ENCODE measurements at places on chromosomes 1 and 21. TPM values are rescaled to one million over a fixed set of nuclear protein-coding genes. Genes with fewer than 3 reads are reported as not detected.

- peak; percentile 7 for DNase-seq
- no peak overlapping the region for H3K4me3 ChIP-seq
- H3K27ac ChIP-seq: no peak overlapping the region
- H3K4me1 ChIP-seq: no peaks in the 10 kb centered on the region
These were observed 115.7 kb downstream of the SLC30A10 start for GRCh38 chr1:219812491-219813203.

DNA sequence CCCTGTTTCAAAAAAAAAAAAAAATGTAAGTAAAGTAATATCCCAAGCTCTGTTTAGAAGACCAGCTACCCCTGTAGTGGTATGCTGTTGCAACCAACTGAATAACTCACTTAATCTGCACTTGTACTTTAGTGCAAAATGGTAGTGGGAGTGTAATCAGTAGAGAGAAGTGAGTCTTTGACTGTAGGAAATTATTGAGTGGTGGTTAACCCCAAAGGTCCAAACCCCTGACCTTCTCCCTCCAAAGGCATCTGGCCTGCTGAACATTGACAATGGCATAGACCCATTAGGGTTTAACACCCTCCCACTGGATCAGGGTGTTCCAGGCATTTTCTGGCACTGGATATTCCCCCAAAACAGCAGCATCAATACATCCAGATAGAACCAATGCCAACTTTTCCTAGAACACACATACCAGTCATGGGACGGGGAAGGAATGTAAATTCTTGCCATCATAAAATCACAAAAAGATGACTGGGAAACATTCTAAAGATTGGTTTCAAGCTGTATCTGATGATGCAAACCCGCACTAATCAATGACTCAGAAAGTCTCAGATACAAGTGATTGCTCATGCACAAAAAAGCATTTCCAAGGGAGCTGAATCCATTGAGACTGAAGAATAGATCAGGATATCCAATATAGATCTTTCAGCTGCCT, 110.3 kb downstream of the MRPL39 start:
- no peaks in the 10 kb centered on the region for H3K27me3 ChIP-seq
- H3K27ac ChIP-seq: no peak overlapping the region
- no peaks in the 10 kb centered on the region for H3K36me3 ChIP-seq
- no peaks in the 10 kb centered on the region for H3K4me1 ChIP-seq
- no peak overlapping the region for H3K4me3 ChIP-seq

DNA sequence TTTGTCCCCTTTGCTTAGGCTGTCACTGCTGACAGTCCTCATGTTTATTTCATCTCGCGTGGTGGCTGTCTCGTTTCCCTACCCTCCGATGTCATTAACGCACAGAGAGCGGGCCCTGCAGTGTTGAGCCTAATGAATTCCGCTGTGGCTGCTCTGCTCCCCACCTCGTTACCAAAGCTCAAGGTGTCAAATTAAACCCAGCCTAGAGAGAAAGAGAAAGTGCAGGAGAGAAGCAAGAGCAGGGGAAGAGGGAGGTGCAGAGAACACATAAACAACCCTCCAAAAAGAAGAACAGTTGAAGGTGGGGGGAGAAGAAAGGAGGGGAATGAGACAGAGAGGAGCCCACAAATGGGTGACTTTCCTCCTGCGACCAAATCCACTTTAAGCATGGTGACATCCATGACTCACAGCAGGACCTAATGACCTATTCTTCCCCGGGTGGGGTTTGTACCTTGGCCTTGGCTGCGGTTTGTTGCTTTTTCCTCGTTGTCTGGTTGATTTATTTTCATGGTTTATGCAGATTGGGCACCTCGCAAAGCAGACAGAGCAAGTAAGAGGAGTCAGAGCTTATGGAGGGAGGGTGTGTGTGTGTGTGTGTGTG, 92.5 kb downstream of the PBX1 start:
- no peaks in the 10 kb centered on the region for H3K36me3 ChIP-seq
- peak overlapping the region; percentile 62 for H3K27ac ChIP-seq
- DNase-seq: peak; percentile 75
- no peak overlapping the region for H3K4me3 ChIP-seq
- H3K4me1 ChIP-seq: peaks cover 66% of the 10 kb centered on the region
- H3K27me3 ChIP-seq: no peaks in the 10 kb centered on the region

DNA sequence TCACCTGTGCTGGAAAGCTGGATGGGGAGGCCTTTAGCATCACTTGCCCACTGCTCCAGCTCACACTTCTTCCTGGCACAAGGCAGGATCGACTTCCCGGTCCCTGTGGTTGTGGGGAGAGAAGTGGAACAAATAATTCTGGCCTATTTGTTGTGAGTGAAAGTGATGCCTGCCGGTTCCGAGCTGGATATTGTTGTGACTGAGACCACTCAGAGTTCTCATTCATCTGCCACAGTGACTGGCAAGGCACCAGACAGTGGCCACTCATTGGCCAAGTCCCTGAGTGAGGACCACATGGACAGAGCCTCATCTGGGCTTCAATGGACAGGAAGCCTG, 191.9 kb downstream of the PTPRU start:
- H3K4me1 ChIP-seq: no peaks in the 10 kb centered on the region
- no peaks in the 10 kb centered on the region for H3K36me3 ChIP-seq
- no peak for DNase-seq
- no peak overlapping the region for H3K4me3 ChIP-seq

- DNase-seq: no peak
- H3K27ac ChIP-seq: no peak overlapping the region
- no peaks in the 10 kb centered on the region for H3K36me3 ChIP-seq
These were observed 784.5 kb downstream of the BRINP3 start for GRCh38 chr1:189693140-189693539.

DNA sequence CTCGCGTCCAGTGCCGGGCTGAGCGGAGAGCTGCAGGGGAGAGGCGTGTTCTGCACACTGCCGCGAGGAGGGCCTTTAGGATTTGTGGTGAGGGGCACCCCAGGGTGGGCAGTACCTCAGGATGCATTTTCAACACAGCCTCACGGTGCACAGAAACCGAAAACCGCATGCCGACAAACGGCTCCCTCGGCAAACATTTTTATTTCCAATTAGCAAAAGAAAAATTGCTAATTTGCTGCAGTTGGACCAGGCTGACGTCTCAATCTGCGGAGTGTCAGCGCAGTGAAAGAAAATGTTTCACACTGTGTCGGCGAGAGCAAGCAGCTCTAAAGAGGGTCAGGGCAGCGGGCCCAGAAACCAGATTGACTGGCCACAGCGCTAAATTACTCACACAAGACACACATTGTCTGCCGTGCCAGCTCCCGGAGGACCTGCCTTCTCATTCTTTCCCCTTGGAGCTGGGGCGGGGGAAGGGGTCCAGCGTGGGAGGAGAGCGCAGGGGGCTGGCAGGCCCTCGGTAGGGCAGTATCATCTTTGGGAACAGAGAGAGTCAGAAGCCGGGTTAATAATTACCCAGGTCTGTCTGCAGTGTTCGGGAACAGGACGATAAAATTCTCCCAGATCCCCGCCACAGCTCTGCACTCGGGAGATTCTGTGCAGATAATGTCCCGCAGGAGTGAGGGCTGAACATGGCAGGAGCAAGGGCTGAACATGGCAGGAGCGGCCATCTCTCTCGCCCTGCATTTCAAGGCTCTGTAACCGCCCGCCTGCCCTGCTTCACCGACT, 150.2 kb downstream of the PRDM16 start:
- DNase-seq: peak; percentile 36
- H3K27ac ChIP-seq: no peak overlapping the region
- H3K36me3 ChIP-seq: no peaks in the 10 kb centered on the region
- H3K4me3 ChIP-seq: no peak overlapping the region

DNA sequence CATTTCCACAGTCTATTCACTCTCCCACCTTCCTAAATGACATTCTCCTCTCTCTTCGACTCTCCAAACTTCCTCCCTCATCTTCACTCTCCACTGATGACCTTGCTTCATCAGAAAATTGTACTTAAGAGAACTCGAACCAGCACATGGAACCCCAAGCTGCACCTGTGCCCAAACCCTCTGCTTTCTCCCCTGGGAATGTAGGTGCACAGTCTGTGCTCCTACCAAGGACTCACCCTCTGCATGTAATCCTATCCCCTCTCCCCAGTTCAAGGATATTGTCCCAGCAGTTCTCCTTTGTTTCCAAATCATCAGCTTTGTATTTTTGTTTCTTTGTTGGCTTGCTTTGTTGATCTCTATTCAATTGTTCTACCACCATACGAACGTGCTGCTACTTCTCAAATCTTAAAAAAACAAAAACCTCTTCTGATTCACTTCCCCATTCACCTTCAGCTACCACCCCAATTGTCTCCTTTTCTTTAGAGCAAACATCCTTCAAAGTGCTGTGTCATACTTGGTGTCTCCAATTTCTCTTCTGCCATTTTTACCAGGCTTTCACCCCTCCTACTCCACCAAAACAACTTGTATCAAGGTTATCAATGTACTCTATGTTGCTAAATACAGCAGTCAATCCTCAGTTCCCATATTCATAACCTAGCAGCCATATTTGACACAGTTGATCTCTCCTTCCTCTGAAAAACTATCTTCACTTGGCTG, 26.8 kb downstream of the RAB3B start:
- peaks cover 8% of the 10 kb centered on the region for H3K27me3 ChIP-seq
- H3K4me3 ChIP-seq: no peak overlapping the region
- H3K27ac ChIP-seq: no peak overlapping the region
- no peak for DNase-seq

DNA sequence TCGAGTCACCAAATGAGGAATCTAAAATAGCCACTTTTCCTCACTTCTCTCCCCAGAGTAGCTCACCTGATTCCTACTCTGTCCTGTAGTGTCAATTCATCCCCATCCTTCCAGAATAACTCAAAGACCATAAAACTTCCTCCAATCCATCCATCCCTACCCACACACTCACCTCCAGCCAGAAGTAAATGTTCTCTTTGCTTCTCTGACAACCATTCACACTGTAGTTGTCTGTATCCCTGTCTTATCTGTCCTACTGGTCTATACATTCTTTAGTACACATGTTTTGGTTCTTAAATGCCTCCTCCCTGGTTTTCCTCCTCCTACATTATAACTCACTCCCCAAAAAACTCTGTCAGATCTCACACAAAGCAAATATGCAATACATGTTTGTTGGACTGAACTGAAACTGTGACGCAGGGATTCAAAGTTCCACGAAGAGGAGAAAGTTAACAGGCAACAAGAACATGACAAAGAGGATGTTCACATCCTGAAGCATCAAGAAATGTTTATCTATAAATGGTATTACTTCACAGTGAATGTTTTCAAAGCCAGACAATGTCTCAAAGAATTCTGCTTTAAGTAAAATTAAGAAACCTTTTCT, 11.0 kb downstream of the TP53BP2 start:
- DNase-seq: no peak
- H3K27ac ChIP-seq: peak overlapping the region; percentile 52
- H3K36me3 ChIP-seq: no peaks in the 10 kb centered on the region
- peaks cover 35% of the 10 kb centered on the region for H3K4me1 ChIP-seq
- no peaks in the 10 kb centered on the region for H3K27me3 ChIP-seq

DNA sequence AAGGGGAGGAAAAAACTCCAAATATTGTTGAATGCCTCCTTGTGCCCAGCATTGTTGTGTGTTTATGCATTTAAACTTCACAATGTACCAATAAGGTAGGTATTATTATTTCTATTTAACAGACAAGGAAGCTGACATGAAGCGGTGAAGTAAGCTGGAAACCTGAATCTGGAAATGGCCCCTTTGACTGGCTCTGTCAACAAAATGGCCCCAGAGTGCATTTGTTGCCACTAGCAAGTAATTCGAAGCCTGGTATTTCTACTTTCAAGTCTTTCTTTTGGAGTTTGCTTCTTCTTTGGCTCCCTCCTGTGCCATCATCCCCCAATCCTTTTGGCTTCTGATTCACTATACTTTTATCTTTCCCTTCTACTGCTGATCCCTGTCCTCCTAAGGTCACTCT, 23.1 kb downstream of the CRYZL1 start:
- H3K27ac ChIP-seq: no peak overlapping the region
- no peak overlapping the region for H3K4me3 ChIP-seq
- peaks cover 21% of the 10 kb centered on the region for H3K36me3 ChIP-seq
- DNase-seq: no peak
- no peaks in the 10 kb centered on the region for H3K4me1 ChIP-seq

DNA sequence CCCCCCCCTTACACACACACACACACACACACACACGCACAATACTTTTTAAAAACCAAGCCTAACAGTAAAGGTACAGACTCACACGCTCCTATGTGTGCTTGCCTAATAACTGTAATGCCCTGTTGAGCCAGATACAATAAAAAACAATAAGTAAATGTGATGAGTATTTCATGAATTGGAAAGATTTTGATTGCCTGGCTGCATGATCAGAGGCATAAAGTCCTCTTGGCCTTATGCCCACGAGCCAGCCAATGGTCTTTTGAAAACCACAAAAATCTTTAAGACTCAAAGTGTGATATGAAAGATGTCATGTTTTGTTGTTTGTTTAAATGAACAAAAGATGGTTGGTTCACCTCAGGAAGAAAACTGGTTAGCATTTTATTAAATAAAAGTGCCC, 441.9 kb upstream of the ZRANB2 start:
- no peak overlapping the region for H3K4me3 ChIP-seq
- no peaks in the 10 kb centered on the region for H3K4me1 ChIP-seq
- no peaks in the 10 kb centered on the region for H3K36me3 ChIP-seq
- no peak for DNase-seq

GRCh38 chr1:181202986-181203555, 114.6 kb downstream of the IER5 start:
- H3K36me3 ChIP-seq: no peaks in the 10 kb centered on the region
- DNase-seq: no peak
- H3K27ac ChIP-seq: no peak overlapping the region
- H3K4me3 ChIP-seq: no peak overlapping the region

- H3K4me1 ChIP-seq: peaks cover 5% of the 10 kb centered on the region
- peak overlapping the region; percentile 3 for H3K27ac ChIP-seq
- H3K27me3 ChIP-seq: no peaks in the 10 kb centered on the region
- DNase-seq: no peak
- no peak overlapping the region for H3K4me3 ChIP-seq
These were observed 185.0 kb downstream of the TGFBR3 start for GRCh38 chr1:91700771-91701471.

- no peak overlapping the region for H3K4me3 ChIP-seq
- no peak overlapping the region for H3K27ac ChIP-seq
- H3K36me3 ChIP-seq: no peaks in the 10 kb centered on the region
- H3K4me1 ChIP-seq: peaks cover 7% of the 10 kb centered on the region
These were observed 161.1 kb upstream of the IRF2BP2 start for GRCh38 chr1:234770924-234771540.

- no peak for DNase-seq
- H3K4me3 ChIP-seq: no peak overlapping the region
- no peaks in the 10 kb centered on the region for H3K4me1 ChIP-seq
- H3K27ac ChIP-seq: no peak overlapping the region
- no peaks in the 10 kb centered on the region for H3K27me3 ChIP-seq
These were observed 17.2 kb downstream of the LY9 start for GRCh38 chr1:160813215-160813614.

GRCh38 chr1:110003747-110004428, 19.3 kb downstream of the AHCYL1 start:
- peak overlapping the region; percentile 89 for H3K27ac ChIP-seq
- DNase-seq: peak; percentile 74

- no peak overlapping the region for H3K4me3 ChIP-seq
- peak overlapping the region; percentile 99 for H3K27ac ChIP-seq
- no peaks in the 10 kb centered on the region for H3K36me3 ChIP-seq
- no peaks in the 10 kb centered on the region for H3K27me3 ChIP-seq
- H3K4me1 ChIP-seq: peaks cover 19% of the 10 kb centered on the region
- no peak for DNase-seq
These were observed 1.8 kb upstream of the CAP1 start for GRCh38 chr1:40038697-40039096.

The RXRG gene
- total RNA-seq: not detected

The FAM78B gene
- 0.64 TPM for total RNA-seq

The WNT3A gene
- not detected for total RNA-seq

The TSPEAR gene
- total RNA-seq: not detected

The DPH2 gene
- 20.1 TPM for total RNA-seq

The RGS7 gene
- total RNA-seq: 2.0 TPM

The C1QA gene
- 181 TPM for total RNA-seq

The IFNLR1 gene
- 12.9 TPM for total RNA-seq

The HAO2 gene
- total RNA-seq: not detected

The CDC7 gene
- total RNA-seq: 2.8 TPM

The SPRR2F gene
- total RNA-seq: not detected

The TCHHL1 gene
- total RNA-seq: not detected

The CRYAA gene
- total RNA-seq: not detected

All from transverse colon (tissue), 4 donors.